ENCODE measurements at places on chromosomes 4 and X.

DNA sequence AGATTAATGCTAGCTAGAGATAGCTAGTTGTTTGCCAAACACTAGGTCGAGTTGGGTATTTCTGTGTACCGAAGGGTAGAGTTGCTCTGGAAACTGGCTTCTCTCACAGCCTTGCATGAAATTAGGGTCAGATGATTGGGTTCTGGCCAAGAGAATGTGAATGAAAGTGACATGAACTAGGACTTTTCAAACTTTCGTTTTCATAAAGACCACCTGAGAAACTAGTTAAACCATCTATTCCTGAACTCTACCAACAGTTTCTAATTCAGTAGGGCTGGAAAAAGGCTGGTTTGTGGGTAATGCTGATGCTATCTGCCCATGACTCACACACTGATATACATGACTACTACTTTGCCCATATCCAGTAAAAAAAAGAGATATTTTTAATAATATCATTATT lies 157.6 kb downstream of the GASK1B start:
- no peak for DNase-seq

DNA sequence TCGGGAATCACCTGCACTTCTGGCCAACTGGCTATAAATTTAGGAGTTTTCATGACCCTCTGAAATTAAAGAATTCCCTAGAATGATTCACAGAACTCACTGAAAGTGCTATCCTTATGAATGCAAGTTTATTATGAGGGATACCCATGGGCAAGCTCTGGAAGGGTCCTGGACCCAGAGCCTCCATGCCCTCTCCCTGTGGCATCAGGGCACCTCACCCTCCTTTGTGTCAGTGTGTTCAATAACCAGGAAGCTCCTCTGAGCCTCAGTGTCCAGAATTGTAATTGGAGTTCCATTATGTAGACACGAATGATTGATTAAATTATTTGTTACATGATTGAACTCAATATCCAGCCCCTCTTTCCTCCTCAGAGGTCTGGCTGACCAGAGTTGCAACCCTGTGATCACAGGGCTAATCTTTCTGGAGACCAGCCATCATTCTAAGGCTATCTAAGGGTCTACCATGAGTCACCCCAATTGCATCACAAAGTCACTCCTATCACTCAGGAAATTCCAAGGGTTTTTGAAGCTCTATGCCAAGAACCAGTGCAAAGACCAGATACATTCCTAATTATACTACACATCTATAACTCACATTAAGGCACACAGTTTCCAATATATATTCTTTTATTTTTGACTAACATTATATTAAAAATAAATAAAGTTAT lies 8.9 kb downstream of the ANXA3 start:
- no peak for DNase-seq

DNA sequence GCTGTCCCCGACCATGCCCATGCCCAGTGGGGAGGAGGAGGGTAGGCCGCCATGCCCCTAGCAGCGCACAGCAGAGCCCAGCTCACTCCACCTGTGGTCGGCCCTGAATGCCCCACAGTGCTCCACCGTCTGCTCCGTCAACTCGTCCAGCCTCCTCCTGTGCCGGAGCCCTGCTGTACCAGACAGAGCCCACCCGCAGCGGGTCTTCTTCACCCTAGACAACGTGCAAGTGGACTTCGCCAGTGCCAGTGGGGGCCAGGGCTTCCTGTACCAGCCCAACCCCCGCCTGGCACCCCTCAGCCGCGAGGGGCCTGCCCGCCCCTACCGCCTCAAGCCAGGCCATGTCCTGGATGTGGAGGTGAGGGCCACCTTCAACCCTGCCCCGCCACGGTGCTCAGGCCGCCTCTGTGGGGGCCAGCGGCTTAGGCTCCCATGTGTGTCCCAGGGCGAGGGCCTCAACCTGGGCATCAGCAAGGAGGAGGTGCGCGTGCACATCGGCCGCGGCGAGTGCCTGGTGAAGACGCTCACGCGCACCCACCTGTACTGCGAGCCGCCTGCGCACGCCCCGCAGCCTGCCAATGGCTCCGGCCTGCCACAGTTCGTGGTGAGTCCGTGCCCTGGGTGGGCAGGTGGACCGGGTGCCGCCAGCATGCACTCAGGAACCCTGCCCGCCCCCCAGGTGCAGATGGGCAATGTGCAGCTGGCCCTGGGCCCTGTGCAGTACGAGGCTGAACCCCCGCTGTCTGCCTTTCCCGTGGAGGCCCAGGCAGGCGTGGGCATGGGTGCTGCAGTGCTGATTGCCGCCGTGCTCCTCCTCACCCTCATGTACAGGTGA lies 6.9 kb upstream of the SRPK3 start:
- no peak for DNase-seq

- no peak for DNase-seq
Observed at GRCh38 chrX:55818673-55819375, 101.3 kb downstream of the RRAGB start.

- DNase-seq = no peak
Observed at GRCh38 chr4:128363966-128364365, 76.4 kb upstream of the PGRMC2 start.

GRCh38 chr4:105599932-105600655 lies 47.7 kb downstream of the ARHGEF38 start:
- DNase-seq = no peak

- no peak for DNase-seq
Observed at GRCh38 chr4:171017593-171017992, 795.6 kb upstream of the GALNTL6 start.

- DNase-seq = no peak
Observed at GRCh38 chr4:92059615-92060014, 244.2 kb upstream of the GRID2 start.

DNA sequence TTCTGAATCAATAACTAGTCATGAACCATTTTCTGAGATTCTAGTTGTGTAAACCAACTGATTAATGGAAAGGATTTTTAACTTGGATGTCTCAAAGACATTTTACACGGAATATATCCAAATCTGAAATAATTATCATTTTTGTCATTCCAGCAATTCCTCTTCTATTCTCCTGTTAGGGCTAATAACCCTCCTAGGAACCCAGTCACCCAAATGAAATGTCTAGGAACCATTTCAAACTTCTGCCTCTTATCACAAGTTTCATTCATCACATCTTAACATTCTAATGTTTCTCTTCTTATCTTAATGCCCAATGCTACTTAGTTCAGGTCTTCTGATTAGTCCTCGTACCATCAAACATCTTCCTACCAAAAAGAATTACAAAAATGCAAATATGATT lies 639.8 kb downstream of the DMD start:
- no peak for DNase-seq

- DNase-seq = no peak
Observed at GRCh38 chr4:5796976-5797375, 86.0 kb downstream of the EVC start.

- DNase-seq = no peak
Observed at GRCh38 chr4:102783006-102783405, 22.2 kb upstream of the MANBA start.

DNA sequence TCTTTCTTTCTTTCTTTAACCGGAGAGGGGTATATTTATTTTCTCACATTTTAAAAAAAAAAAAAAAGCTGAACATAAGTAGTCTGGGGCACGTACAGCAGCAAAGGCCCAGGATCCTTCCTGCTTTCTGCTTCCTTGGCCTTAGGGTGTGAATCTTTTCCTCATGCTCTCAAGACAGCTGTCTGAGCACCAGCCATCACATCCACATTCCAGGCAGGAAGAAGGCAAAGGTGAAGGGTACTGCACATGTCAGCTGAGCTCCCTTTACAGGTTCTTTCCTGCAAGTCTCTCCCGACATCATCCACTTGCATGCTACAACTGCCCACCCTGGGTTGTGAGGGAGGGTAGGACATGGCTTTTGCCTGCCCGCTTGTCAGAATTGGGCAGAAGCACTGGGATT lies 63.7 kb upstream of the GDPD2 start:
- no peak for DNase-seq

DNA sequence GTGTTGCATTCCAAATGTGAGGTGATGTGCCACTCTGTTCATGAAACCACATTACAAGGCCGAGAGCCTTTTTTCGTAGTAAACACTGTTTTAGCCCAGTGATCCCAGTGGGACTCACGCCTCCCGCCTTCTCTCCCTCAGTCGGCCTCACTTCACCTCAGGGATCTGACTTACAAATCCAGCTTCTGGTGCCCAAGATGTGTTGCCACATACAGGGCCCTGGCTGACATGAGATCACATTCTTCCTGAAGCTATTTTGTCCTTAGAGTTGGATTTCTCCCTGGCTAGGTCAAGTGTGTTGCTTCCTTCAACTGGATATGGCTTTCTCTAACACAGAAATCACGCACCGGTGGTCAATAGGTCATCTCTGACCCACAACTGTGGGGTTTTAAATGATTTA lies 354.7 kb downstream of the FBXW7 start:
- no peak for DNase-seq

- DNase-seq = peak; percentile 17
Observed at GRCh38 chrX:12360383-12360782, 222.1 kb downstream of the FRMPD4 start.

DNA sequence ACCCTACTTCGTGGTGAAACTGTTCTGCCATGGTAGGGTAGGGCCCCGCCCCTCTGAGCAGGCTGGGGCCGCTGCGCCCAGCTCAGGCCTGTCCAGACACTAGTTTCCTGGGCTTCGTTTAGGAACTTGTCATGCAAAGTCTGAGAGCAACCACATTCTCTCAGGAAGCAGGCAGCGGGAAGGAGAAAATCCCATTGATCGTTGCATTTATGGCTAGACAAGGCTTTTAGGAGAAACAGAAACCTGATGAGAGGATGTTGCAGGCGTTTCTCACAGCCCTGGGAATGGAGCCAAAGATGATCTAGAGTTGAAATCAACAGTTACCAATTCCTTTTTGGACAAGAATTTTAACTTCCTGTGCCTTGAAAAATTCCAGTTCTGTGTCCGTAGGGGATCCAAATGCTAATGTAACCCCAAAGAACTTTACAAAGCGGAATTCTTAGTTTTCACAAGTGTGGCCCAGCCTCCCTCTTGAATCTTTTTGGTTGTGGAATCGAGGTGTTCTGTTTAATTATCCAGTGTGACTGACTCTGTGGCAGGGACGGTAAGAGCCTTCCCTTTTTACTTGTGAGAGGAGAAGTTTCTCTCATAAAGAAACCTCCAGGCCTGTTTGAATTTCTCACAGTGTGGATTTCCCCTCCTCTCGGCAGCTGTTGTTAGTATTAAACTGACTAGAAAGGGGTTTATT lies 4.5 kb upstream of the CXCL9 start:
- peak; percentile 47 for DNase-seq
